ENCODE measurements at places on chromosomes 16 and 17. TPM values are rescaled to one million over a fixed set of nuclear protein-coding genes. Genes with fewer than 3 reads are reported as not detected.

GRCh38 chr16:4574919-4575705 lies 19.0 kb downstream of the C16orf96 start:
- no peak for DNase-seq

- no peak for DNase-seq
These were observed 86.5 kb downstream of the MAP2K6 start for GRCh38 chr17:69500911-69501429.

DNA sequence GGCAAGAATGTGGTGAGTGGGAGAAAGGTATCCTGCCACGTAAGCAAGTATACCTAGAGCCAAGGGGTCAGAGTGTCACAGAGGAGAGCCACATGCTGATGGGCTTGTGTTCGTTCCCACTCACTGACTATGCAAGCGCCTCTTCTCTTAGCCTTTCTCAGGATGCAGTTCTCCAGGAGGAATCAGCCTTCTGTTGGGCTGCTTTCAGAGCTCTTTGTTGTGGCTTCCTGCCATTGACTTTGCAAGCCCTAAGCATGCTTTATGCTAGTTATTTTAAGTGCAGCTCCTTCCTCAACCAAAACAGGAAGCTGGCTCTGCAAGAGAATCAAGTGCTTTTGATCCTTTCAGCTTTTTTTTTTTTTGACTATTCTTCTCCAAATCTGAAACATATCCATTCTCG lies 66.6 kb downstream of the SIAH1 start:
- peak; percentile 68 for DNase-seq

DNA sequence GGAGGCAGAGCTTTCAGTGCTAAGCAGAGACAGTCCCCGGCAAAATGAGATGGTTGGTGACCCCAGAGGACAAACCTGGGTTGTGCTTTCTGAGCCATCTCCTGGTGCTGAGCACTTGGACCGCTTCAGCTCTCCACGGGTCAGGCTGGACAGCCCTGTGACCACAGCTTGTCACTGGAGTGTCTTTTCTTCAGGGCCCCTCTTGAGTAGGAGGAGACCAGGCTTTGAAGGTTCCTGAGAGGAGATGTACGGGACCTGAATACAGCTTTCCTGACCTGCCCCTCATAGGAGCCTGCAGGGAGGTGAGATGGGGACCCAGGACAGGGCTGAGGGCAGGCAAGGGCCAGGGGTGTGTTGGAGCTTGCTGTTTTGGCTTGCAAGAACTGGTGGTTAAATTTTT lies 17.8 kb upstream of the ADGRG1 start:
- no peak for DNase-seq

- no peak for DNase-seq
These were observed 315.6 kb downstream of the WWOX start for GRCh38 chr16:78415013-78415412.

DNA sequence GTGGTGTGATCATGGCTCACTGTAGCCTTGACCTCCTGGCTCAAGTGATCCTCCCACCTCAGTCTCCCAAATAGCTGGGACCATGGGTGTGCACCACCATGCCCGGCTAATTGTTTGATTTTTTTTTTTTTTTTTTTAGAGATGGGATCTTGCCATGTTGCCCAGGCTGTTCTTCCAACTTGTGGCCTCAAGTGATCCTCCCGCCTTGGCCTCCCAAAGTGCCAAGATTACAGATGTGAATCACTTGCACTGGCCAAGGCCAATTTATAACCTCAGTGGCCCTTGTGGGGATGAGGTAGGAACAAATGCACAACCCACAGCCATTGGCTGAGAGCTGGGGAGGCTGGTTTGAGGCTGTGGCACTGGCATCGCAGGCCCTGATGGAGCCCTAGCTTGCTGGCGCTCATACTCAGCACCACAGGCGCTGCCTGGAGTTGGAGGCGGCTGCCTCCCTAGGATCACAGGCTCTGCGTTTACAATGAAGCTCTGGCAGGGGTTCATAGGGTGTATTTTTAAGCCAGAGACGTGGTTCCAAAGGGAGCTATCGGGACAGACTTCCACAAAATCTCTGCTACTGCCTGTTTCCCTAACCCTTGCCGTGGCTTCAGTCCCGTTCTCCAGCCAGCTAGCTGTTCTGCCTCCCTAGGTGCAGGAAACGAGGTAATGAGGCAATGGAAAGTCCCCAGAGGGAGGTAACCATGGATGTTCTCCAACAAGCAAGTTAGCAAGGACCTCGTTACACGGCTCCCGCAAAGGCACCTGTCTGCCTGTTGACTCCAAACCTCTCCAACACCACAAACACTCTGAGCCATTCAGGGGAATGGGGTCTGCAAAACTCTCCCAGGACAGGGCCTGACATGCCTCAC lies 2.9 kb downstream of the ABCA3 start:
- DNase-seq: no peak

DOC2A gene
- not detected for total RNA-seq

SULT1A4 gene
- total RNA-seq: 5.1 TPM

CMTM1 gene
- total RNA-seq: 0.56 TPM

Measured in heart left ventricle (tissue), 16 donors.